ENCODE measurements at places on chromosomes 7 and 10. TPM values are rescaled to one million over a fixed set of nuclear protein-coding genes. Genes with fewer than 3 reads are reported as not detected.
A peak's percentile ranks its signal among the peaks of the same experiment; 100 is the strongest.

GRCh38 chr10:32961343-32961894 lies 3.4 kb upstream of the ITGB1 start:
- H3K36me3 ChIP-seq = no peaks in the 10 kb centered on the region
- H3K27me3 ChIP-seq = no peaks in the 10 kb centered on the region
- H3K27ac ChIP-seq = peak overlapping the region; percentile 85
- no peak for DNase-seq
- peaks cover 46% of the 10 kb centered on the region for H3K4me1 ChIP-seq
- peak overlapping the region; percentile 18 for H3K4me3 ChIP-seq

DNA sequence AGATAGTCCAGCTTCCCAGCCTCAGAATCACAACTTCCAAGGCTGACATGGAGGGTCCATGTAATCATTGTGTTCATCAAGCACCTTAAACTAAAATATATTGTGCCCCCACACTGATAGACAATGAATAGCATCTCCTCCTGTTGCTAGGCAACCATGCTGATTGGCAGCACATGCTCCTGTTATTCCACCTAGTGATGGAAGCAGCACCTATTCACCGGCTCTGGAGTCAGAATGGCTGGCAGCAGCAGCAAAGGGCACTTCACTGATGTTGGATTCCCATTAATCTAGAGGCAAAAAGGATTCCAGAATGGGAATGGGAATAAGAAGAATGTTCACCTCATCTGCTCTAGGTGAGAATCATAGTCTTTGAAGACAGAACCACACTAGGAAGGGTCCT lies 55.0 kb downstream of the RELN start:
- H3K4me1 ChIP-seq = no peaks in the 10 kb centered on the region
- H3K36me3 ChIP-seq = no peaks in the 10 kb centered on the region
- no peak overlapping the region for H3K4me3 ChIP-seq
- no peak for DNase-seq
- no peak overlapping the region for H3K27ac ChIP-seq
- H3K27me3 ChIP-seq = no peaks in the 10 kb centered on the region

DNA sequence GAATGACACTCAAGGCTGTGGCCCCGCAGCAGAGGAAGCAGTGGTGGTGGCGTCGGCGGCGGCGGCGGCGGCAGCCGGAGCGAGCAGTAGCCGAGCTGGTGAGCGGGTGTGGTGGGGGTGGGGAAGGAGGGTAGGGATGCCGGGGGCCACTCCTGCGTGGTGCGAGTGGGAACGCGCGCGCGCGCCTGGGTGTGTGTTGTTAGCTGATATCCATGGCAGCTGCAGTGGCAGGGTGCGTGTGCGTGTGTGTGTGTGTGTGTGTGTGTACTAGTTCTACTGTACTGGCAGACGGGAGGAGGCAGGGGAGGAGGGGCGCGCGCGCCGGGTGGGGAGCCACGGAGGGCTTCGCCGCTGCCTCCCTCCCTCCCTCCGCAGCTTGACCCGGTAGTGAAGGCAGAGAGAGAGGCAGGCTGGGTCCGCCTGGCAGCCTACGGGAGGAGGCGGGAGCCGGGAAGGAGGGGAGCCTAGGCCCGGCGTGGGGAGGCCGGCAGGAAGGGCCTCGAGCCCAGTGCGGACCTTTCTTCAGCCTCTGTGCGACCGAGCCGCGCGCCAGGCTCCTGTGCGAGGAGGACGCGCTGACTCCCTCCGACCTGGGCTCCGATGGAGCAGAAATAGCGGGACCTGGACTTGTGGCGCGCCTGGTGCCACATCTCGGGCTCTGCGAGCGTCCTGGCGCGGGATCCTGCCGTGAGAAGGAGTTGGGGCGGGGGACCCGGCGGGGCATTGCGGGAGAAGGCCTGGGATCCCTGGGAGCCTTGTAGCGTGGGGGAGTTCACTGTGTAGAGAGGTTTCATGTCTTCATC lies at the start of gene MAGI2:
Gene MAGI2, minus strand, starts transcription at position 110 of the 803 bp plus-strand sequence. CDS start 347 bp downstream, outside the sequence.
- peaks cover 46% of the 10 kb centered on the region for H3K4me1 ChIP-seq
- no peaks in the 10 kb centered on the region for H3K27me3 ChIP-seq
- DNase-seq = peak; percentile 87

DNA sequence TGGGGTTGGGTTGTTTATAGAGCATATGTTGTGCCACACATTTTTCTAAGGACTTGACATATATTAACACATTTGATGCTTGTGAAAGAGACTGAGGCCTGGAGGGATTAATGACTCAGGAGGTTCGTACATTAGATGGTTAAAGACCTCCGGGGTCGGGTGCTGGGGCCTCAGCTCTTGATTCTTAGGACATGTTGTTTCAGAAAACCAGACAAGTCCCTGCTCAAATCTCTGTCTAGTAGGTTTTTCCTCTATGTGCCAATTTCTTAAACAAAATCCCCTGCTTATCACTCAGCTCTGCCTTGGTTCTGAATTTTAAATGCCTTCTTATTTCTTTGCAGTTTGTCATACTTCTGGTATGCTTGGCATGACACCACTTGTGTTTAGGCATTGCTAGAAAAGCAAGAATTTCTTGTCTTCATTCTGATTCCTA lies 5.8 kb downstream of the UPP1 start:
- DNase-seq = peak; percentile 69
- H3K4me3 ChIP-seq = no peak overlapping the region
- H3K36me3 ChIP-seq = peaks cover 26% of the 10 kb centered on the region
- peak overlapping the region; percentile 72 for H3K27ac ChIP-seq
- peaks cover 27% of the 10 kb centered on the region for H3K4me1 ChIP-seq

Gene HOXA1
- 1.5 TPM for total RNA-seq

- no peaks in the 10 kb centered on the region for H3K27me3 ChIP-seq
- no peak for DNase-seq
- no peaks in the 10 kb centered on the region for H3K36me3 ChIP-seq
- H3K4me1 ChIP-seq = peaks cover 12% of the 10 kb centered on the region
- H3K4me3 ChIP-seq = no peak overlapping the region
- no peak overlapping the region for H3K27ac ChIP-seq
Measured at GRCh38 chr10:6272126-6272525, 69.4 kb downstream of the PFKFB3 start.

- no peaks in the 10 kb centered on the region for H3K27me3 ChIP-seq
- H3K36me3 ChIP-seq = no peaks in the 10 kb centered on the region
- no peak for DNase-seq
- no peak overlapping the region for H3K27ac ChIP-seq
Measured at GRCh38 chr10:1615186-1615954, 122.0 kb downstream of the ADARB2 start.

DNA sequence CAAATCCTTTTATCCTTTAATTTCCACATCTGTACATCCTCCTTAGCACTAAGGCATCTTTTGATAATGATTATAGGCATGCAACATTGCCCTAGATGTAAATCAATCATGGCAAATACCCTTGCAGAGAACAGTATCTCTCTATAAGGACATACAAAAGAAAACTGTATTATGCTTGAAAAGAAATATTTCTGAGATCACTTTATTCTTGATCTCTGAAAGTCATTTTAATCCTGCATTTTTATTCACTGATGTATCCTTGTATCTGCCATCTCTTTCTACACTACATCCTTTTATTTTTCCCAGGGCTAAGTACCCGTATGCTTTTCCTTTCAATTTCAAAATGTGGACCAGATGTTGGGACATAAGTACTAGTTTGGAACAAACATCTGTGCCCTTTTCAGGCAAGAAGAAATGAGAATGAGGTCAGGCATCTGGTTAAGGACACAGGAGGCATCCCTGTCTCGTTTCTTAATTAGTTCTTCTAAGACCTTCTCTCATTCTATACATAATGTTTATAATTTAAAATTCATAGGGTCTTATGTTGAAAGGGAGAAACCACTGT lies 338.6 kb downstream of the CNTNAP2 start:
- no peak overlapping the region for H3K4me3 ChIP-seq
- DNase-seq = no peak
- H3K36me3 ChIP-seq = no peaks in the 10 kb centered on the region
- H3K27me3 ChIP-seq = no peaks in the 10 kb centered on the region
- no peaks in the 10 kb centered on the region for H3K4me1 ChIP-seq
- H3K27ac ChIP-seq = no peak overlapping the region

- no peak overlapping the region for H3K4me3 ChIP-seq
- DNase-seq = no peak
- H3K27me3 ChIP-seq = no peaks in the 10 kb centered on the region
- peaks cover 31% of the 10 kb centered on the region for H3K36me3 ChIP-seq
- H3K27ac ChIP-seq = no peak overlapping the region
- H3K4me1 ChIP-seq = peaks cover 35% of the 10 kb centered on the region
Measured at GRCh38 chr10:109904397-109904796, 18.9 kb downstream of the XPNPEP1 start.

Gene LRRN3
- 2.4 TPM for total RNA-seq

GRCh38 chr10:2782950-2783349 lies 284.4 kb upstream of the PFKP start:
- H3K4me1 ChIP-seq = no peaks in the 10 kb centered on the region
- no peak for DNase-seq
- H3K4me3 ChIP-seq = no peak overlapping the region

Gene AFAP1L2
- total RNA-seq = not detected

Gene GALNT11
- total RNA-seq = 42.7 TPM

Gene ATP6V1F
- total RNA-seq = 91.9 TPM

Gene CDHR1
- total RNA-seq = under 0.01 TPM

DNA sequence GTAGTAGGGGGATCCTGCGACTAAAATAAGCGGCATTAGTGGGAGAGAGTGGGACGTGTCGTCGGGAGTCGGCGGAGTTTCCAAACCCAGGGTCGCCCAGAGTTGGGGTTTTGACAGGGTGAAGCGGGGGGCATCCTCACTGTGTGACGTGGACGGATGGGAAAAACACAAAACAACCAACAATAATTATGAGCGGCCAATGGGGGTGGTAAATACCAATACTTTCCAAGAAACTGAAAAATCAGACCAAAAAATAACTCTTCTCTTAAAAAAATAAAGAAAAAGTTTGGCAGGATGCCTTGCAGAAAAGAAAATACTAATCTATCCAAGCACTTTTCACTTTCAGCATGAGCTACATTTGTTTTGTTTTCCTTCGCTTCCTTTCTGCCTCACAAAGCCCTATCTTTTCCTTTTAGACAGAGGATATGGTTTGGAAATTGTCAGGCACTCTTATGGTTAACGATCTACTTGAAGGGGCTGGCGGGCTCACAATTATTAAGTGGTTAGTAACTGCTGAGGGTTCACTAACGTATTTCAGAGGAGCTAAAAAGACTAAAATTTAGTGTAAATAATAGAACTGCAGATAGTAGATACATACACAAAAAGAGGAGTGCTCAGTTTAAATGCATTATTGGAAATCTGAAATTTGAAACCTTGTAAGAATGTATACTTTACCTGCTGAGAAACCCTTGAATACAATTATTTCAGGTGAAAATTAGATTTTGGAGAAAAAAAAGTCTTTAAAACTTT lies 802 bp upstream of the CDK6 start:
- H3K27me3 ChIP-seq = no peaks in the 10 kb centered on the region
- peak overlapping the region; percentile 95 for H3K4me3 ChIP-seq
- DNase-seq = peak; percentile 6
- no peaks in the 10 kb centered on the region for H3K4me1 ChIP-seq
- peak overlapping the region; percentile 75 for H3K27ac ChIP-seq
- H3K36me3 ChIP-seq = no peaks in the 10 kb centered on the region

Gene EVX1
- not detected for total RNA-seq

- H3K4me1 ChIP-seq = no peaks in the 10 kb centered on the region
- H3K4me3 ChIP-seq = no peak overlapping the region
- DNase-seq = no peak
- no peaks in the 10 kb centered on the region for H3K36me3 ChIP-seq
Measured at GRCh38 chr7:112580717-112581435, 100.1 kb downstream of the LSMEM1 start.

Gene GPR15LG
- total RNA-seq = not detected

Gene DENND10
- total RNA-seq = 102 TPM

DNA sequence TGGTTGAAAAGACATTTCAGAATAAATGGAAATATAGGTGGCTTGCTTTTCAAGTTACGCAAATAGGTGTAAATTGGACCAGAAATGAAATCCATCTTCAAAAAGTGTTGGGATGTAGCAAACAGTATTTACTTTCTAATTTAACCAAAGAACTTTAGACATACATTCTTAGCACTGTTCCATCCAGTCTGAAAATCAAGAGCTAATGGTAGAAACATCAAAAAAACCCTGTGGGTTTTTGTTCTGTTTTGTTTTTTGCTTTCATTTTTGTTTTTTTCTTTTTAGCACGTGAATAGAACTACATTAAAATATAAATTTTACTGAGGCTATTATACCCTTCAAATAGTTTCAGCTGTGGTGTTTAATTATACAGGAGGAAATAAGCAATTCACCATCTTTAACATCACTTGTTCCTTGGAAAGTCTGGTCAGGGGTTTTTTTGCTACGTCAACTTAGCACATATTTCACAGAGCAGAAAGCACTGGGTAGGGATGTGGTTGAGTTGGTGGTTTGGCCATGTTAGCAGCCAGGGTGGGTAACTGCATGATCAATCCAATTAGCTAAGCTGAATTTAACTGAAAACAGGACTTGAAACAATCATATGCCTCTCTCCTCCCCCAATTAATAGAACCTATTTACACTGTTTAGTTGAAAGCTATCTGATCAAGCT lies 275.4 kb upstream of the PFKP start:
- no peaks in the 10 kb centered on the region for H3K36me3 ChIP-seq
- H3K4me1 ChIP-seq = no peaks in the 10 kb centered on the region
- DNase-seq = no peak
- no peak overlapping the region for H3K27ac ChIP-seq
- H3K27me3 ChIP-seq = no peaks in the 10 kb centered on the region
- no peak overlapping the region for H3K4me3 ChIP-seq

DNA sequence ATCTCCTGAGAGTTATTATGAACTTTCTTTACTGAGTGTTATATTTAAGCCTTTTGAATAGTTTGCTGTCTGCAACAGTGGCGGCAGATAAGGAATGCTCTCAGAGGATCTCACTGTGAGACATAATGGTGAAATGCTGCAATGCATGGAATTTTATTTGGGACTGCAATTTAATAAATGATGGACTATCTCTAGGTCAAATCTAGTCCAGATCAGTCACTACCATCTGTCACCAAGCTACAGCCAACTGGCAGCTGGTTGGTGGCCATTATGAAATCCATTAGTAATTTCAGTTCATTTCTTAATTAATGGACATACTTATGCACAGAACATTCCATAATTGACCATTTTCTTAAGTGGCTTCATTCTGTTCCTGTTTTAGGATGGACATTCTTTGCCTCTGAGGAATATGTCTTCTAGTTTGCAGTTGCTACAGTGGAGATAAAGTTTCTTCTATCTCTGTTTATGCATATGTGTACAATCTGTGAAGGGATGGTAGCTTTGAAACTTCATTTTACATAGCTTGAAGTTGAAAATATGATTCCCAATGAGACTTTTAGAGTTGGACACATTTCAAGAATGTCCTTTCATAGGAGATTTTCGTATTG lies 586.6 kb downstream of the SUGCT start:
- H3K4me3 ChIP-seq = no peak overlapping the region
- no peak for DNase-seq
- H3K36me3 ChIP-seq = no peaks in the 10 kb centered on the region
- peaks cover 22% of the 10 kb centered on the region for H3K4me1 ChIP-seq
- no peaks in the 10 kb centered on the region for H3K27me3 ChIP-seq
- H3K27ac ChIP-seq = peak overlapping the region; percentile 34

GRCh38 chr10:28367413-28367812 lies 64.5 kb upstream of the MPP7 start:
- peaks cover 10% of the 10 kb centered on the region for H3K27me3 ChIP-seq
- no peak for DNase-seq
- no peaks in the 10 kb centered on the region for H3K36me3 ChIP-seq
- no peaks in the 10 kb centered on the region for H3K4me1 ChIP-seq
- no peak overlapping the region for H3K27ac ChIP-seq

Gene PAX4
- total RNA-seq = not detected

- no peaks in the 10 kb centered on the region for H3K27me3 ChIP-seq
- no peak overlapping the region for H3K4me3 ChIP-seq
- no peaks in the 10 kb centered on the region for H3K4me1 ChIP-seq
- DNase-seq = no peak
- H3K27ac ChIP-seq = no peak overlapping the region
- no peaks in the 10 kb centered on the region for H3K36me3 ChIP-seq
Measured at GRCh38 chr10:123555616-123556015, 110.5 kb upstream of the GPR26 start.

GRCh38 chr7:130369110-130369711 lies 11.1 kb upstream of the CPA1 start:
- H3K36me3 ChIP-seq = no peaks in the 10 kb centered on the region
- H3K27me3 ChIP-seq = no peaks in the 10 kb centered on the region
- H3K4me3 ChIP-seq = no peak overlapping the region
- peak overlapping the region; percentile 80 for H3K27ac ChIP-seq
